Fibroblast of skin of right biceps (primary cell): ENCODE measurements at places on chromosomes 16 and 17.

DNA sequence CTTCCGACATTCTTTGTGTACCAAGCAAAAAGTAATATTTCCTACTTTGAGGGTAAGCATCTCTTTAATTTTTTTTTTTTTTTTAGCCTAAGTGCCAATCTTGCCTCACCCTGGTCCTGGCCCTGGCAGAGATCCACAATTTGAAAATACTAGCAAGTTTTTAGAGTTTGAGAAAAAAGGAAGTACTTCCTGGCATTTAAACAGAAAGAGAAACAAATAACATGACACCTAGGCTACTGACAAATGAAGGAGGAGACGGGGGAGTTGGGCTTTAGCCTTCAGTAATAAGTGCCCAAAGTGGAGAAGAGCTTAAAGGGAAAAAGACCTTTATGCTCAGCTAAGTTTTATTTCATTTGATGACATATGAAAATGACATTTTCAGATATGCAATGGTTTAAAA lies 92.8 kb downstream of the HS3ST3A1 start:
- no peak for DNase-seq

- peak; percentile 94 for DNase-seq
Observed at GRCh38 chr16:15482068-15482747, 47.8 kb downstream of the BMERB1 start.

GRCh38 chr16:2611499-2611862 lies 70.8 kb upstream of the KCTD5 start:
- DNase-seq: no peak

- DNase-seq: no peak
Observed at GRCh38 chr17:77120868-77121267, 19.9 kb upstream of the SEC14L1 start.

GRCh38 chr16:25217921-25218320 lies 1.2 kb downstream of the AQP8 start:
- DNase-seq: no peak

DNA sequence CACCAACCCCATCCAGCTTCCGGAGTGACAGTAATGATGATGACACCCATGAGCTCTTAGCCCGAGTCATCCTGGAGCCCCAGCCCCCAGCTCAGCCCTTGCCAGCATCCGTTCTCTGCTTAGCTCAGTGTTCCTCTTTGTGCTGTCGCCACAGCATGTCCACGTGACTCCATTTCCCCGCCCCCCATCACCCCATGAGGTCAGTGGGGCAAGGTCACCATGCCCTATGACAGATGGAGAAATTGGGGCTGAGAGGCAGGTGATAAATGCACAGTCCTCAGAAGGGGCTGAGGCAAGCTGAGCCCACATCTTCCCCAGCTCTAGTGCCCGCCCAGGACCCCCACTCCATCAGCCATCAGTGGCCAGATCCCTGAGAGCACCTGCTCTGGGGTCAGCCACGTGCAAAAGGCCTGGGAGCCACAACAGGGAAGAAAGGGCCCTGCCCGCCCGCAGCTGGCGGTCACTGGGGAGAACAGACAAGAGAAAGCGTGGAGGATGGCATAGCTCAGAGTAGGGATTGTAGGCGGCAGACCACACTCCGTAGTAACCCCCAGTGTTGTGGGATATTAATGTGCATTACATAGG lies 17.1 kb downstream of the ITGB4 start:
- DNase-seq: peak; percentile 62

- no peak for DNase-seq
Observed at GRCh38 chr17:50589095-50589705, 28.7 kb downstream of the CACNA1G start.

- DNase-seq: no peak
Observed at GRCh38 chr17:82325286-82326180, 8.0 kb downstream of the SECTM1 start.

GRCh38 chr16:8173111-8173644 lies 417.1 kb downstream of the TMEM114 start:
- DNase-seq: peak; percentile 61

- no peak for DNase-seq
Observed at GRCh38 chr16:56713794-56714193, 16.1 kb upstream of the NUP93 start.

DNA sequence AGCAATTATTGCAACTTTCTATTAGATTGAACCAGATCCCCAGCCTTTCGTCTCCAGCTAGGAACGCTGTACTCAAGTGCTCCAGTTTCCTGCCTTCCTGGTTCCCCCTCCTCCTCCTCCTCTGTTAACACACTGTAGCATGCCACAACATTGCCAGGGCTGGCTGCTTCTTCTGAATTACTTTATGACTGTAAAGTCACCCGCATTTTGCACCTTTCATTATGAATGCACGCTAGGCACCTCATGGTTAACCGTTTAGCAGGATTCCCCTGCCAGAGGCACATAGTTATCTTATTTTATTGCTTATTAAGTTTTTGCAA lies 4.5 kb downstream of the ZNF423 start:
- DNase-seq: no peak

GRCh38 chr16:57938484-57938883 lies 32.4 kb downstream of the CNGB1 start:
- DNase-seq: no peak

- DNase-seq: no peak
Observed at GRCh38 chr16:88102597-88102996, 151.4 kb downstream of the BANP start.

GRCh38 chr17:31609331-31609730 lies 217.9 kb downstream of the RAB11FIP4 start:
- no peak for DNase-seq

- no peak for DNase-seq
Observed at GRCh38 chr17:76189741-76190140, 48.7 kb upstream of the FOXJ1 start.

- no peak for DNase-seq
Observed at GRCh38 chr16:12901204-12901596, 198 bp upstream of the SHISA9 start.

- DNase-seq: peak; percentile 99
Observed at GRCh38 chr16:11955713-11956123, 9.3 kb upstream of the TNFRSF17 start.

GRCh38 chr16:53421248-53421647 lies 13.0 kb upstream of the RBL2 start:
- no peak for DNase-seq

DNA sequence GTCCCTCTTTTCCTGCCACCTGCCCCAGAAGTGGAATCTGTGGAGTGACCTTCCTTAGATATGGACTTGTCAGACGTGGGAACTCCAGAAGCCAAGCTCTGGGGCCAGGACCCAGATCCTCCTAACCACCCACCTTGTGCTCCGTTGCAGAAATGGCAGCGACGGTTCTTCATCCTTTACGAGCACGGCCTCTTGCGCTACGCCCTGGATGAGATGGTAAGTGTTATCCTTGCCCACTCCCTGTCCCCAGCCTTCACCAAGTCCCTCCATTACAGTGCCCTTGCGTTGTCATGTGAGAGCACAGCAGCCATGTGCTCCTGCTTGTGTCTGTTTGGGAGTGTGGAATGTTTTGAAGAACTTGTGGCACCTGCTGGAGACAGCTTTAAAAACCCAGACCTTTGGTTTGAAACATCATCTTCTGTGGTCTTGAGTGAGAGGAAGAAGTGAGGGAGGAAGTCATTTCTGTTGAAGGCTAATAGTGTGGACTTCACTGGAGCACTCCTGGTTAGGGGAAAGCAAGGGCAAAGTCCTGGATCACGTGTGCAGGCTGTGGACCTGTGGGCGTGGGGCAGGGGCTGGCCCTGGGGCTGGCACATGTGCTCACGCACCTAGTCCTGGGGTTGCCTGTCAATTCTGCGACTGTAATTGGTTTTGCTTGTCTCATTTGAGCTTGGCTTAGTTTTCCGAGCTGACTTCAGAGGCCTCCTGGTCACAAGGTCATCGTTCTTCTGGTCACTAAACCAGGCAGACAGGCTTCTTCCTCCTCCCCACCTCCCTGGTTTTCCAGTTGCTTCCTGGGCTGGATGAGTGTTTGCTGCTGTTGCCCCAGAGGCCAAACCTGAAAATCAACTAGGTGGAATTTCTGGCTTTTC lies 35.8 kb downstream of the MPRIP start:
- no peak for DNase-seq

DNA sequence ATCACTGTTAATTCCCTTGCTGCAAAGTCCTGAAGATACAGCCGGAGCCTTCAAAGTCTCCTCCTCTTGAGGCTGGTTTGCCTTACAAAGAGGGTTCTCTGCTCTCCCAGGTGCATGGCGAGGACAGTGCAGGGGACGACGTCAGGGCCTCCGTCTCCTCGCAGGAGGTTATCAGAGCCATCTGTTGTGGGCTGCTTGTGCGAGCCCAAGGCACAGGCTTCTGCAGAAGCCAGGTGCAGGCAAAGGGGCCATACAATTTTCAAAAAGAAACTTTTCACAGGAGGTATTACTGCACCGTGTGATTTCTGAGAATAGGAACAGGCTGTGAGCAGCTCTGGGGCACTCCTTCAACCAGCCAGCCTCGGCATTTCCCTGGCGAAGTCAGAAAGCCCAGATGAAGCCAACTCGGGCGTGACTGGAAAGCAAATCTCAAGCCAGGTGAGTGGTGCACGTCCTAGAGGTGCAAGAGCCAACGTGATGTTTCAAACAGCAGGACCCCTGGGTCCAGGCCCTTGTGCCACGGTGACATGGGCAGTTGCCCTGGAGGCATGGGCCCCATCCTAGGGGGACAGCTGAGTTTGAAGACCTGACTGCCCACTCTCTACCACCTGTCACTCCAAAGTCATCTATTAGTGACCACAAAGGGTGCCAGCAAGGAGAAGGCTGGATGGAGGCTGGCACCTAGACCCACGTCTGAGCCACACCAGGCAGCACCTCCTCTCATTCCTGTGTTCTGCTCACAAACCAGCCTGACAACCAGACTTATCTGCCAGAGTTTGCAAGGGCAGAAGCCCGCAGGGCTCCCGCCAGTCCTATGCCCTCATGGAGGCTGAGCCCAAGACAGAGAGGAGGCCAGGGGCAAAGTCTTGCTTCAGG lies 68.6 kb downstream of the SMPD3 start:
- no peak for DNase-seq

DNA sequence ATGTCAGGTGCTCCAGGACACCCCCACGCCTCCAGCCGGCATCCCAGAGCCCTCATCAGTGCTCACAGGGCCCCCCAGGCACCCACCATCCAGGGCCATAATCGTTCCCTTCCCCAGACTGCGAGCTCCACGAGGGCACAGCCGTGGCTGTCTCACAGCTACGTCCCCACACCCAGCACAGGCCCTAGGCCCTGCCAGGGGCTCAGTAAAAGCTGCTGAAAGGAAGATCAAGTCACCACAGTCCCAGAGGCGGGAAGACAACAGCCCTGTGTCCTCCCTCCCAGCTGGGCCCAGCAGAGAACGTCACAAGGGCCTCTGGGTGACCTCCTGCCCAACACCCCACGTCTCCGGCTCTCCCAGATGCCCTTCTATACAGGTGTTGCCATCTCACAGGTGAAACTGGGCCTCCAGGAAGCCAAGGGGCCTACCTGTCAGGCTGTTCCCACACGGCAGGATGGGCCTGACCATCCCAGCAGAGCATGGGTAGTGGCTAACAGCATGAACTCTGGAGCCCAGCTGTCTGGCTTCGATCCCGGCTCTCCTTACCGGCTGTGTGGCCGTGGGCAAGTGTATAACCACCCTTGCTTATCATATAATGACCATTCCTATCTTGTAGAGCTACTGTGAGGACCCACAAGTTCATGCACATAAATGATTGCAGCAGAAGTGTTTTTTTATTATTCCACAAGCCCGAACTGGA lies 17.9 kb downstream of the ARL2BP start:
- DNase-seq: no peak

DNA sequence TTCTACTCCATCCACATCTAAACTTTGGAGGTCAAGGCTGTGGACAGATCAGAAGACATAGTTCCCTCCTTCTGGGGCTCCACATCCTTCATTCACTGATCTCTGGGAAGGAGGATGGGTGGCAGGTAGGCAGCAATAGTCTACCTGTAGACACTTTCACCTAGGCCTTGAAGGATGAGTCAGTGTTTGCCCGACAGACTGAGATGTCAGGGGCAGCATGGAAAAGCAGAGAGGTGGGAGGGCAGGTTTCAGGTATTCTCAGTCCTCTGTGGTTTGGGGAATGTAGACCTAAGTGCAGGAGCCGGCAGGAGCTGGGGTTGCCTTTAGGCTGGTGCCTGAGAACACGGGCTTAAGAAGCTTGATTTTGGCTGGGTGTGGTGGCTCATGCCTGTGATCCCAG lies 171.9 kb upstream of the ZNF267 start:
- DNase-seq: no peak

- no peak for DNase-seq
Observed at GRCh38 chr16:15564604-15565339, 78.2 kb downstream of the MARF1 start.

DNA sequence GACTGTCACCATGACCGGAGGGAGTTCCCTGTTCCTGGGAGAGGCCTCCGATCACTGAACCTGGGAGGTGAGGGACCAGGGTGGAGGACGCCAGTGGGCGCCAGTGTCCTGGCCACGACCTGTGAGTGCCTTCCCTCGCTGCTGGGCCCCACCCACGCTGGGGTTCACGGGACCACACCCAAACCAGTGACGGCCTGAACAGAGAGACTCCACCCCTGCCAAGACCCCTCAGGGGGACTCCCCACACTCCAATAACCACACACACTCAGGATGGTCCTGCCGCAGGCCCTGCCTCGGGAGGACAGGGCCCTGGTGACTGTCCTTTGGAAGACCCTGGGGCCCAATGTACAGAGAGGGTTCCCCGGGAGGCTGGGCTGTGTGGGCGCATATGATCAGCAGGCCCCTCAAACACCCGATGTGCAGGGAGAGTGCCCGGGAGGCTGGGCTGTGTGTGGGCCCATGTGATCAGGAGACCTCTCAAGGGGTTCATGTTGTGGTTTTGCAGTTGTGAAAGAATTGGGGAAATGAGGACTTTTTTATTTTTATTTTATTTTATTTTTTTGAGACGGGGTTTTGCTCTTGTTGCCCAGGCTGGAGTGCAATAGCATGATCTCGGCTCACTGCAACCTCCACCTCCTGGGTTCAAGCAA lies 26.6 kb downstream of the TPSD1 start:
- no peak for DNase-seq

DNA sequence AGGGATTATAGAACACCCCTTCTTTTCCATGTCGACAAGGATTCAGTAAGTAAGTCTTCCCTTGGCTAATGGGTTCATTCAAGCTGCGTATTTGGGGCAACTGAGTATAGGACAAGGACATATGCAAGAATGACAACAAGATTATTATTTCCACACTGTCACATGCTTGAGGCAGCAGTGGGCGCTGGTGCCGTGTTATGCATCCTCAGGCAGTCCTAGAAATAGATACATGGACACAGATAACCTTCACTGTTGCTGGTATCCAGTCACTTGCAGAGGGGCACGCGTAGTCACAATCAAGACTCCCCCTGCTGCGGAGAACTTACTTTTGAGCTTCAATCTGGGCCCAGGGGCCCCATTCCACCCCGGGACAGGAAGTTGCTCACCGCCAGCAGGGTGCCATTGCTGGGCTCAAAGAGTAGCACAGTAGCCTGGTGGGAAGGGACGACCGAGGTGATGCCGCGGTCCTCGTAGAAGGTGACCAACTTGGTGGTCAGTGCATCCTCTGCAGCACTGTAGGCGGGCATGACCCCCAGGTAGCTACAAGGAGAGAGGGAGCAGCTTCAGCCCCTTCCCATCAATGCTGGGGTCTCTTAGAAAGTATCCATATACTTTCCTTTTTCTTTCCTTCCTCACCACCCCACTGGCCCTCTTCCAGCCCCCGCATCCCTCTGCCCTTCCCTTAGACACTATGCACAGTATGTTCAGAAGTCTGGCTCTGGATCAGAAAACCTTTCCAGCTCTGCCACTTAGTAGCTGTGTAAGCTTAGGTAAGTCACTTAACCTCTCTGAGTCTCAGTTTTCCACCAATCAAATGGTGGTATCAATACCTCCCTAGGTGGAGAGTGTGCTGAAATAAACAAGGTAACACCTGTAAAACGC lies 804 bp downstream of the CRYM start:
- DNase-seq: no peak

- DNase-seq: no peak
Observed at GRCh38 chr16:21664801-21665492, 1.2 kb downstream of the OTOA start.
